ENCODE measurements at places on chromosomes 13 and 19.

GRCh38 chr19:46080561-46080960 lies 39.8 kb upstream of the IGFL4 start:
- DNase-seq, result no peak

DNA sequence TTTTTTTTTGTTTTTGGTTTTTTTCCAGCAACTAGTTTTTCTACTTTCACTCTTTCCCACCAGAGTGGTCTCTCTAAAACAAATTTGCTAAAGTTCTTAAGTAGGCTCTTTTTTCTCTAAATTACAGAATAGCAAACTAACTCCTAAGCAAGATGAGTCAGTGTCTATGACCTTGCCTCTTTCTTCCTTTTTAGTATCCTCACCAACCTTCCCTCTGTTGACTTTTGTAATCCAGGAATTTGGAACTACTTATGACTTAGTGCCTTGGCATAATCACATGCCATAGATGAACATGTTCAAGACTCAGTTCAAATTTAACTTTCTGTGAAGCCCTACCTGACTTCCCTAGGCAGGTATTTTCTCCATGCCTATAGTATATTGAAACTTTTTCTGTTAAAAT lies 32.3 kb upstream of the AKAP11 start:
- no peak for DNase-seq

GRCh38 chr13:24649688-24650043 lies 30.5 kb upstream of the ATP12A start:
- no peak for DNase-seq

DNA sequence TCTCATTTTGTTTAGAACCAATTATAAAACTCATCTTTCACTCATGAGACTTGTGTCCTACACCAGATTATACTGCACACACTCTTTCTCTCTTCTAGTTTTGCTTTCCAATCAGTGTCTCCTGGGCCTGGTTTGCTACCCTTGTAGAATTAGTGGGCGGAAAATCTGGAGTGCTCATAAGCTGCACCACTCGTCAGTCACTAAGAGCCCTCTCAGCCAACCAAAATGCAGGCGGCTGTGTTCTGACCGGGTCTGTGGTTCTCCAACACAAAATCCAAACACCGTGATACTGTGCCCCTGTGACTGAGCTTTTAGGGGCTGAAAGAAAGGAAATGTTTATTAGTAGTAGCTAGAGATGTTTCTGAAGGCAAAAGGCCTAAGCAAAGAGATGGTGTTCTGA lies 83.7 kb upstream of the OBI1 start:
- no peak for DNase-seq

- no peak for DNase-seq
Measured at GRCh38 chr13:49436890-49437289, 7.0 kb downstream of the CAB39L start.

- no peak for DNase-seq
Measured at GRCh38 chr19:46014941-46015686, 7.7 kb downstream of the PGLYRP1 start.

DNA sequence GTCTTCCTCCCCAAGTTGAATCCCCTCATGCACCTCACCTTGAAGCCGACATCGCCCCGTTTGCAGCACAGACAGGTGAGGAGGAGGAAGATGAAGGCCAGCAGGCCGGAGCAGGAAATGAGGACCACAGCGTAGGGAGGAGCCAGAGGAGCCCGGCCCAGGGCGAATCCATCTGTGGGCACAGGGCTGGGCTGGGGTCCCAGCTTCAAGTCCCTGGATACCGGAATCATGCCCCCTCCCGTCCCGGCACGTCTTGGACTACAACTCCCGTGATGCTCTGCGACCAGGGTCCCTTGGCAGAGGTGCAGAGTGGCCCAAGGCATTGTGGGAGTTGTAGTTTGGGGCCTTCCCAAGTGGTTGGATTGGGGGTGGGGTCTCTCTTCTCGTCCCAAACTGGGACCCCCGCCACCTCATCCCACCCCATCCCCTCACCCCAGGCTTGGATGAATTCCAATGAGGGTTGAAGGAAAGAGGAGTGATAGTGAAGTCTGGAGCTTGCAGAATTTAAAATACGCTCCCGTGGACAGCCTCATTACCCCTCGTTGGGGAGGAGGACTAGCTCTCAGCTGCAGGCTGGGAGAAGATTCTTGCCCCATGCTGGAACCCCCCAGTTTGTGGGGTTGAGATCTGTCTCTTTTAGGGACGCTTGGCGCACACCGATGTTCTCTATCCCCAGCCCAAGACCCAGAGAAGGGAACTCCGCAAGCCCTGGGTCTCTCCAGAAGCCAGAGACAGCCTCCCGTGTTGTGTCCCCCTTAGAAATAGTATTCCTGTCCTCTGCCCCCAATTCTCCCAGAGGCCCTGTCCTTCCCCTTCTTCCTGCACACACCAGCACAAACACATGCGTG lies 990 bp downstream of the LMTK3 start:
- DNase-seq, result peak; percentile 68

- DNase-seq, result no peak
Measured at GRCh38 chr13:104816726-104817125, 1718.7 kb downstream of the EFNB2 start.

- no peak for DNase-seq
Measured at GRCh38 chr13:46377554-46377953, 9.5 kb downstream of the RUBCNL start.

GRCh38 chr19:5126498-5127223 lies 157.7 kb downstream of the KDM4B start:
- DNase-seq, result no peak

DNA sequence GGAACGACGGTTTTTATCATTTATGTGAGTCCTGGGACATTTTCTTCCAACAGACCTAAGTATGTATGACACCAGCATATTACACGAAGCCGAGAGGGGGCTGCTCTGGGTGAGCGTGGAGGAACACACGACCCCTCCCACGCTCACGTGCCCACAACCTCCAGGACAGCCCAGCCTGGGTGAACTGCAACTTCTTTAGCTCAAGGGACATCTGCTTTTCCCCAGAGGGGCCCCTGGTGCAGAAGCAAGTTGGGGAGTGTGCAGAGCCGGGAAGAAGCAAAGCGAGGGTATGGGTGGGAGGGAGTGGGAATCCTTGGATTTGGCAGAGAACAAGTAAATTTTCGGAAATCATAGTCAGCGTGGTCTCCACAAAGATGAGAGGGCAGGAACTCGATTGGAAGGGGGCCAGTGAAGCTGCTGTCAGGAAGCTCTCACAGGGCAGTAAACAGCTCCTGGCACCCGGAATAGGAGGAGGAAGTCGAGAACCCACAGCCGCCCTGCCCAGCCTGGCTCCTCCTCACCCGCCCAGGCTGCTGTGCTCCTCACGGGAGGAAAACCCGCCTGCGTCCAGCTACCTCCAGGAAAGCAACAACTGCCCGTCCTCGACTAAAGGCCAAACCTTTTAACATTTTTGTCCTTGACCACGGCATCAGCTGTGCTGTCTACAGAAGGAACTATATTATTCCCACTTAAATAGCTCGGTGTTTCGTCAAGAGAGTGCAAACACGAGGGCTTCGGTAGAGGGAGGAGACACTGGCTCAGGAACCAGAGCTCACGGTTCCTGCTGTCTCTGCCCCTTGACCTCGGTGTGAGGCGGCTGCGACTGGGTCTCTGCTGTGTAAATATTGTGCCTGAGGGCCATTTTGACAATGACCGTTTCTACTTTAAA lies 17.2 kb upstream of the CFAP97D2 start:
- no peak for DNase-seq

GRCh38 chr13:106752584-106753170 lies 184.7 kb upstream of the ARGLU1 start:
- DNase-seq, result no peak

DNA sequence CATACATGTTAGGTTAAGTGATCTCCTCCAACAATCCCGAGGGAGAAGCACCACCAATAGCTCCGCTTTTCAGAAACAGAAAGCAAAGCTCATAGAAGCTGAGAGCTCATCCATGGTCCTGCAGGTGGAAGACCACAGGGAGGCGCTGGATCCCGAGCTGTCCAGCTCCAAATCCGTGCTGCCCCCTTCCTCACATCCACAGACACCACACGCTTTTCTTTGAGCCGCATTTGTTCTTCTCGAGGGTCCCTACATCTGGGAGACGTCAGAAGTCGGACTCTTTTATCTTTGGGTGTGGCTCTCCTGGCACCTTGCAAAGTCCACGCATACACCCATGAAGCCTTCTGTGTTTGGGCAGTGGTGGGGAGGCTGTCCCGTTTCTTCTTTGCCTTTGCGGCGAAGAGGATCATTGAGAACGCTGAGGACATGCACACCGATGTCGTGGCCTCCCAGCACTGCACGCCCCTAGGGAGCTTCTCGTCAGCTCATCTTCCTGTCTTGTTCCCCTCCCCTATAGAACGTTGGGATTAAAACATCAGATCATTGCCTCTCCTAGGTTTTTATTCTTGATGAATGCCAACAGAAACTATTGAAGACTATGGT lies 184.8 kb downstream of the TEX29 start:
- no peak for DNase-seq

- no peak for DNase-seq
Measured at GRCh38 chr19:22735911-22736645, 47.9 kb downstream of the ZNF99 start.

- DNase-seq, result no peak
Measured at GRCh38 chr13:89496478-89496877, 1825.3 kb downstream of the SLITRK5 start.

DNA sequence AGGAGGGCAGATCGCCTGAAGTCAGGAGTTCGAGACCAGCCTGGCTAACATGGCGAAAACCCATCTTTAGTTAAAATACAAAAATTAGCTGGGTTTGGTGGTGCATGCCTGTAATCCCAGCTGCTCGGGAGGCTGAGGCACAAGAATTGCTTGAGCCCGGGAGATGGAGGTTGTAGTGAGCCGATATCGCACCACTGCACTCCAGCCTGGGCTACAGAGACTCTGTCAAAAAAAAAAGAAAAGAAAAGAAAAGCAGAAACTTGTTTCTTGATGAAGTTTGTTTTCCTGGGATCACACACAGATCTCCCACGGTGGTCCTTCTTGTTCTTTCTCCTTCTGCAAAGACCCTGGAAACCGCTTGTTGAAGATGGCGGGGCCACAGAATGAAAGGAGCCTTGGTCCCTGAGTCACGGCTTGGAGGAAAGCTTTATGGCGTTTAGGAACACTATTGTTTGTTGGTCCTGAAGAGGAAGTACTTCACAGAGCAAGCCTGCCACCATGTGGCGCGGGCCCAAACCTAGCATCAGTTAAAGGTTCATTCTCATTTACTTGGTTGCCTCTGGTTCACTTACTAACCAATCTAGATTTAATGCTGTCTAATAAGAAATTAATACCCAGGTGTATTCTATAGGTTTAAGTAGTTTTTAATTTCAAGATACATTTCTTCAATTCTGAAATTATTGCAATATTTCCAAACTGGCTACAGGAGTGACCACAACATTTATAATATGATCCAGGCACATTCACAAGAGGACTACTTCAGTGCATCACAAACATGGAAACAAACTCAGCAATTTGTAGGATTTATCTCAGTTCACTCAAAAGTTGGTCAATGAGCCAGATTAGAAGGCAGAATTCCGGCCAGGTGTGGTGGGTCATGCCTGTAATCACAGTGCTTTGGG lies 21.3 kb upstream of the ARL11 start:
- DNase-seq, result peak; percentile 79

- no peak for DNase-seq
Measured at GRCh38 chr13:51267622-51268021, 45.4 kb downstream of the FAM124A start.

DNA sequence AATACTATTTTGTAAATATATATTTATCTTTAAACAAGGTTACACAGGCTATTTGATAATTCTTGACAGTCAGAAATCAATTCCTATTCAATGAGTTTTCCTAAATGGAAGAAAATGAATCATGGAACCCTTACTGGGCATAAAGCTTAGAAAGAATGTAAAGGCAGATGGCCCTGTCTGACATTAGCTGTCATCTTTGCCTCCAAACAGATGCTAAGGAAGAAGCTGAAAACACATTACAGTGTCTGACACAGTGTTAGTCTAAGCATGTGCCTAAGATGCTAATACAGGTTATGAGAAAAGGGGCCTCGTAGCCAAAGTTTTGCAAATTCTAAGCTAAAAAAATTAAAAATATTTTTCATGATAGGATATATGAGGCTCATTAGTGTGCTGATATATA lies 112.8 kb downstream of the ITGBL1 start:
- no peak for DNase-seq

GRCh38 chr13:29707876-29708543 lies 112.5 kb upstream of the SLC7A1 start:
- peak; percentile 39 for DNase-seq

DNA sequence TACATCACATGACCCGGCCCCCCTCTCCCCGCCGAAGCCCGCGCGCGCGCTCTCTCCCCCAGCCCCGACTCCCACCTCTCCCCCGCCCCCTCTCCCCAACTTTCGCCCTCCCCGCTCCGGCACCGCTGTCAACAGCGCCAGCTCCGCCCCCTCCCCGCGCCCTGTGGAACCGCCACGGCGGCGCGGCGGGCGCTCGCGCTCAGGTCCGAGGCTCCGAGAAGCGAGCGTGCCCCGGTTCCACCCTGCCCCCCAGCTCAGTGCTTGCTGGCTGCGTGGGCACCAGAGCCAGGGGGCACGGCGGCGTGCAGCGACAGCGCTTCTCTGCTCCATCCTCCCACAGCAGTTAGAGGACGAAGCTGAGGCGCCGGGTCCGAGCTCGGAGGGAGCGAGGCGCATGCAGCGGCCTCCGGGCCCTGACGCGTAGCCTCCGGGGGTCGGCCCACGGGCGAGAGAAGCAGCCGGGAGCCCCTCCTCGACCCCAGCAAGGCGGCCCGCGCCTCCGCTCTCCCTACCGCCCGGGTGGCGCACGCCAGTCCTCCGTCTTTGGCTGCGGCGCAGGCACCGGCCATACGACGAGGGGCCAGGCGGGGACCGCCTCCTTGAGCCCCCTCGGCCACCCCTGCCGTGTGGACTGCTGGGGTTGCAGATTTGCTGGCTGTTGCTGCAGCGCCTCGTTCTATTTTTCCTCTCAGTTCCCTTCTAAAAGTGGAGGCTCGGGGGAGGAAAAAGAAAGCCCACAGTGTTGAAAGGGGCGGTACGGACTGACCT lies 109.5 kb downstream of the KCNRG start:
- DNase-seq, result peak; percentile 94

- DNase-seq, result no peak
Measured at GRCh38 chr13:80685942-80686341, 345.0 kb upstream of the SPRY2 start.

DNA sequence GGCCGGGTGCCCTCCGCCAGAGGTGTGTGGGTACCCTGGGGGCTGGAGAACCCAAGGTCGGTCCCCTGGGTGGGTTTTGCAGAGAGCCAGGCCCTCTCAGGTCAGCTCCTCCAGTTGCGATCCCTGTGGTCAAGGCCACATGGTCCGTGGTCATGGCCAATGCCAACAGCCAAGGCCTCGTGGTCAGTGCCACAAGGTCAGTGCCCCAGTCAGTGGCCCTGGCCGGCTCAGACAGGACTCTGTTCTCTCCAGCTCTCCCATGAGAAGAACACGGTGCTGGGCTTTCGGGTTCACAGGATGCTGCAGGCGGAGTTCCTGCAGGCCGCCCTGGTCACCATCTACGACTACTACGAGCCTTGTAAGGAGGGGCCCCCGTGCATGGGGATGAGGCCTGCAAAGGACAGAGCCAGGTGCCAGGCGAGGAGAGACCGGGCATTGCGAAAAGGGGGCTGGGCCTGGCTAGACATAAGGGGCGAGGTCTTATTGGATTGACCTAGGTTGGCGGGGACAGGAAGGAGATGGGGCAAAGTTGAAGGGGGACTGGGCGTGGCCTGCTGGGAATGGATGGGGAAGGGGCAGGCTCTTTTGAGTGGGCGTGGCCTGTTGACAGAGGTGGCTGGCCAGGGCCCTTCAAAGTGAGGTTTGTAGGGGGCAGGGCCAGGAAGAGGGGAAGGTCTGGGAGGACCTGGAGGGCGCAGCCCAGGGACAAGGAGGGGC lies 15.2 kb upstream of the SHFL start:
- DNase-seq, result no peak
